GM12865 (cell line): ENCODE measurements at places on chromosomes 7 and 10.
A peak's percentile ranks its signal among the peaks of the same experiment; 100 is the strongest.

DNA sequence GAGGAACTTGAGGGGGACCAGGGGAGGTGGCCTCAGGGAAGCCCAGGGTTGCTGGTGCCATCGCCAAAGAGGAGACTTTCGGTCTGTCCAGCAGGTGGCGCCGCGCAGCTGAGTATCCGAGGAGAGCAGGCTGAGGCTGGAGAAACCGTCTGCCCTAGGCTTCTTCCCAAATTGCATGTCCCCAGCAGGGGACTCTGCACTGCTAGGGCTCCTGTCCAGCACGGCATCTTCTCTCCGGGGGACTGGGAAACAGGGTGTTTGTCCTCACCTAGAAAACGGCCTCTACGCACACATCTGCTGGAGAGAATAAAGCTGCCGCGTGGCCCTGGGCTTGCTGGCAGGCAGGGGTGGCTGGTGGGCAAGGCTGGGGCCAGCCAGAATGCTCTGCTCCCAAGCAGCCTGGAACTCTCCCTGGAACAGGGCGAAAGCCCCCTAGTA is 161.9 kb downstream of the SH2D4B start:
- peak; percentile 85 for DNase-seq

GRCh38 chr7:148264933-148265557 is 325.5 kb upstream of the C7orf33 start:
- peak; percentile 53 for DNase-seq

- no peak for DNase-seq
These were observed 4.3 kb downstream of the HOXA11 start for GRCh38 chr7:27180431-27181420.

- DNase-seq: peak; percentile 31
These were observed 26.2 kb upstream of the EXOC6 start for GRCh38 chr10:92822060-92822634.

DNA sequence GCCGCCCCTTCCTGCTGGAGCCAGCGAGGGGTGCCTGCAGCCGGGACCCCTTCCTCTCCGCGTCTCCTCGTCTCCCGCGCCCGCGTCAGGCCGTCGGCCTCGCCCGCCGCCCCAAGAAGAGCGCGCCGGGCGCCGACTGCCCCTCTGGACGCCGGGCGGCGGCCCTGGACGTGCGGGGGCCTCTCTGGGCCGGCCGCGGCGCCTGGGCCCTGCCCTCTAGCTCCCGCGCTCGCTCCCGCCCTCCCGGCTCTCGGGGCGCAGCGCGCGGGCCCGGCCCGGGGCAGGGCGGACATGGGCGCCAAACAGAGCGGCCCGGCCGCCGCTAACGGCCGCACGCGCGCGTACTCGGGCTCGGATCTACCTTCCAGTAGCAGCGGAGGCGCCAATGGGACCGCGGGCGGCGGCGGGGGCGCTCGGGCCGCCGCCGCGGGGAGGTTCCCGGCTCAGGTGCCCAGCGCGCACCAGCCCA is 704 bp downstream of the ZNRF2 start:
- DNase-seq: peak; percentile 67

GRCh38 chr7:140316165-140316661 is 82.1 kb downstream of the SLC37A3 start:
- DNase-seq: no peak

GRCh38 chr10:117740088-117740487 is 197.5 kb downstream of the EMX2 start:
- DNase-seq: no peak

- DNase-seq: no peak
These were observed 12.4 kb downstream of the KLF6 start for GRCh38 chr10:3772361-3773171.

DNA sequence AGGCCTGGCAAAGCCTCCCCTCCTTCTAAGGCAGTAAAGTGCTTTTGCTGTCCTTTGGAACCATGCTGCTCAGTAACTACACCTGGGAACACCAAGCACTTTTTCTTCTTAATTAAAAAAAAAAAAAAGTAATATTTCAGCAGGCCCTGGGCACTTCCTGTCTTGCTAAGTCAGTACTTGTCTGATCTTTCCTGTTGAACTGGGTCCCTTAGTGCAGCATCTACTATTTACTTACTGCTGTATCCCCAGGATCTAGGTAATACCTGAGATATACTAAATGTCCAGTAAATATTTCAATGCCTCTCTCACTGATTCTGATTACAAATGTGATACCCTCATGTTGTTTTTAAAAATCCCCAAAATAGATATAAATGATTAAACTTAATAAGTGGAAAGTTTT is 77.4 kb downstream of the PPP1R3C start:
- DNase-seq: no peak

DNA sequence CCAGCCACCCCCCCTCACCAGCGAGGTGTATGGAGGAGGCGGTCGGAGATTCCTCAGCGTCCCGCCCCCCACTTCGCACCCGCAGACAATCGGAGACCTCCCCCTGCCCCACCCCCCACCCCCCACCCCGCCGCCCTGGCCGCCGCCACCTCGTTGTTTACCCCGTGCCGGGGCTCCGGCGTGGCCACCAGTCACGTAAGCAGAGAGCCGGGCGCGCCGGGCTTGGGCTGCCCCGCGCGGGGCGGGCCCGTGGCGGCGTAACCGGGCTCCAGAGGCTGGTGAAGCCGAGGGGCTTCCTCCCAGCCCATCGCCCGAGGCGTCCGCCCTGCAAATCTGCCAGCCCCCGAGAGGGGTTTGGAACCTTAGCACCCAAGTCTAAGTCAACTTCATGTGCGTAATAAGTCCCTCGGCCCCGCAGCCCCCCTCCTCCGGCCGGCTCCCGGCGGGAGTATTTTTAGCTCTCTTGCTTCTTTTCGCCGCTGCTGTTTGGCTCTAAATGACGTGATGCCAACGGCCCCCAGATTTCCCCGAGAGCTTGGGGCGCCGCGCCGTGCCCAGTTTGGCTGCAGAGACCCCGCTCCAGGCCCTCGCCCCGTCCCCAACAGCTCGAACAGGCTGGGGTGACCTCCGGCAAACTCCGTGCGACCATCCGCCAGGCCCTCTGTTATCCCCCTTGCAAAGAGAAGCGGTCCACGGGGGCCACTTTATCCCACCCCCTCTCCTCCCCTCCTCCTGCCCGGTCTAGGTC is 2.7 kb downstream of the MXI1 start:
- peak; percentile 28 for DNase-seq

GRCh38 chr7:101686030-101686429 is 56.9 kb upstream of the MYL10 start:
- no peak for DNase-seq

GRCh38 chr7:29204491-29205272 is 10.1 kb downstream of the CHN2 start:
- no peak for DNase-seq

DNA sequence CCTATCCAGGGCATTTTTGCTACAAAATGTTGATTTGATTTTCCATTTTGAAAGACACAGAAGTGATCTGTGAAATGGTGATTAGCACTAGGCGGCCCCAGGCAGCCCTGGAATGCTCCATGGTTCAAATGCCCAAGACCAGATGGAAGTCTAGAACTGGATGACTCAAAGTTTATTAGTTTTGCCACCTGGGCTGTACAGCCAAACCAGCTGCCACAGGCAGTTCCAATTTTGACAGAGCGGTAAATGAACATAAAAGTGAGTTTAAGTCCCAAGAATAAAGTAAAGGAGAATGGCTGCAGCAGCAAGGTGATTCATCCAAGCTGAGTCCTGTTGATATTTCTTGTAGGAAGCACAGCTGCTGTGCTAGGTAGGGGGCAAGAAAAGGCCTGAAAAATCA is 180.5 kb downstream of the SUGCT start:
- DNase-seq: no peak

DNA sequence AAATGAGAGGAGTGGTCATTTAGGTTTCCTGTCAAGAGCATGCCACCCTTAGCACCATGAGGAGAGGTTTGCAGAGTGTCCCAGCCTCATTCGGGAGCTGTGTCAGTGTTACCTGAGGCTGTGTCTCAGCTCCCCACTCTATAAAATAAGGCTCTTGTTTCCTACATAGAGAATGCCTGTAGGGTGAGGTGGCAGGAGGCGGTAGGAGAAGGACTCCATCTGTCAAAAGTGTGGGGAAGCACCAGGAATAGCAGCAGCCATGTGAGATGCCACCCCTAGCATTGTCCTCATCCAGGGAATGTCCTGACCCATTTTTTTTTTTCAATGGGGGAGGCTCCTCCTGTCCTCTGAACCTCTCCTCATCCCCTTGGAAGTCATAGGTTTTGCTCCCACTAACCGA is 451.2 kb downstream of the PLXNA4 start:
- no peak for DNase-seq

- no peak for DNase-seq
These were observed 365.9 kb downstream of the REEP3 start for GRCh38 chr10:63887023-63887589.

GRCh38 chr7:136496551-136496950 is 371.9 kb upstream of the CHRM2 start:
- no peak for DNase-seq

- DNase-seq: no peak
These were observed 89.4 kb downstream of the LRRTM3 start for GRCh38 chr10:67015225-67015624.

GRCh38 chr10:112280205-112280921 is 2.8 kb upstream of the TECTB start:
- no peak for DNase-seq

- DNase-seq: no peak
These were observed 91.5 kb downstream of the JAZF1 start for GRCh38 chr7:28088901-28089714.

DNA sequence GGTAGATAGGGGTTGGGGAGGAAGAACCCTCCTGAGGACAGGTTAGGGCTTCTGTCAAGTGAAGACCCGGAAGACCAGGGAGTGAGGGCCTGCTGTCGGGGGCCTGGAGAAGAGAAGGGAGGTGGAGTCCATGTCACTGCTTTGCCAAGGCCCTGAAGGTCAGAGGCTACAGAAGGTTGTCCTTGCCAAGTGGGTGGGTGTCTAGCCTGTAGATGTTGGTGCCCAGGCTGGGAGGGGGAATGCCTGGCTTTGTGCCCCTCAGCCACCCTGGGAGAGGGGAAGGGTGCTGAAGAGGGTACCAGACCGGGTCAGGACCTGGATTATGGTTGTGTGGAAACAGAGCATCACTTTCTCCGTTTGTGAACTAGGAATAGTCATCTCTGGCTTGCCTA is 67.2 kb upstream of the AQP1 start:
- DNase-seq: no peak

DNA sequence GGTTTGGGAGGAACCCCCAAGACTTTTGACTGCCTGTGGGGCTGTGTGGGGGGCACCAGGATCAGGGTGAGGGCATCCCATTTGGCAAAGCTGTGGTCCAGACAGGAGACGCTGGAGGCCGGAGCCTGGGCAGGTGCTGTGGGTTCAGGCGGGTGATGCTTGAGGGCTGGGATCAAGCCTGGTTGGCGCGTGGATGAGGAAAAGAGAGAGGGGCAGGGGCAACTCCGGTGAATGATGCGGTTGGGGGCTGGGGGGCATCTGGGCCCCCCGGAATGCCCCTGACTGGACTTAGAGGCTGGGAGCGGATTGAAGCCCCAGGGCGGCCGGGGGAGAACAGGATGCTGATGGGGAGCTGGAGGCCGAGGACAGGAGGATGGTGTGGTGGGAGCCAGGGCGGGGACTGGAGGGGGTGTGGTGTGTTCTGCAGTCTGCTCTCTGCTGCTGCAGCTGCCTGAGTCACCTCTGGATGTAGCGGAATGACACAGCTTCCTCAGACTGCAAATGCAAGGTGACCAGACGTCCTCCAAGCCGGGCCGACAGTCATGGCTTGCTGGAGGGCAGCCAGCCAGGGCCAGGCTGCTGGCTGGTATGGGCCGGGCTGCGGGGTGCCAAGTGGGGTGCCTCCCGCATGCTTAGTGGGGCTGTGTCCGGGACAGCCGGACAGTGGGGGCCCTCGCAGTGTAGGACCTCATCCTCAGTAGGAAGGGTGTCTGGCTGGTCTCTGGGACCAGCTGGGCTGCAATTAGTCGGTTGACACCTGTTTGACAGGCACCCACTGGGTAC is 3.2 kb downstream of the MAFK start:
- DNase-seq: peak; percentile 87

DNA sequence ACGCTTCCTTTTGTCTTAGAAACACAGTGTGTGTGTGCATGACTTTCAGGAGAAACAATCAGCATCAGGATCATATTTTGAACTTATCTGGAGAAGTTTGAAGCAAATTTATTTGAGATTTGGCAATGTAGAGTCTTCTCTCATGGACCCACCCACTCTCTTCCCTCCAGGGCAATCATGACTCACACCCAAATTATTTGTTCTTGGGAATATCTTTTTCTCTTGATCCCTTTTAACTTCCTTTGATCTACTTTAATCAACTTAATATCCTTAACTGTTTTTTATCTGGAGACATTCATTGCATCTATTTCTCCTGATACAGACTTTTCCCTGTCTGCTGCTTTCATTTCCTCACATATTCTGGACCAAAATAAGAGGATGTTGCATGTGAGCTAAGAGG is 1174.3 kb downstream of the GATA3 start:
- no peak for DNase-seq

GRCh38 chr7:156673454-156673853 is 32.9 kb downstream of the RNF32 start:
- no peak for DNase-seq

DNA sequence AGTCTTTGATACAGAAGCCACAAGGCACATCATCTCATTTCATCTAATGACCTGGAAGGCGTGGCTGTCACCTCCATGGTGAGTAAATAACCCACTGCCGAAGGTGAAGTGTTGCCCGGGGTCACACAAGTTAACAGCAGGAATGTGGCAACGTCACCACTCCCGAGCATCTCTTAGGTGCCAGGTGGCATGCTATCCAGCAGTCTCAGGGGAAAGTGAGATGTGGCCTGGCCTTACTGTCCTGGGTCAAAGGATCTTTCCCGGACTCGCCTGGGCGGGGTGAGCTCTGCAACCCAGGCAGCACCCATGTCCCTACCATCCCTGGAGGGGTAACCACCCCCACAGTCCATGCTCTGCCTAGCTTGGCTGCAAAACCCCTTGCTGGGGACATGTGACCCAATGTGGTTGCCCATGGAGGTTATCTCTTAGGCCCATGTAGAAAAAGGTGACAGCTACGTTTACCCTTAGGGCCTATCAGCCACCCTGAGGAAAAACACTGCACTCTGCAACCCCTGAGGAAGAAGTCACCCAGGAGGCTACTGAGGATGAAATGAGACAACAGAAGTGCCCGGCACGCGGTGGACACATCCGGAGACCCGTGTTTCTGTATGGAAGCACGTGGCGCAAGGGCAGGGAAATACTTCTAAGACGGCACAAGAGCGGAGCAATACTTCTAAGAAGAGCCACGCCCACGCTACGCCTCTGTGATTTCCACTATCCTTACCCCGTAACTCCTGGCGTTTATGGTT is 52.0 kb downstream of the BAIAP2L1 start:
- no peak for DNase-seq
